ENCODE measurements at places on chromosomes 3 and 15.

GRCh38 chr3:71069797-71070196, 513.7 kb downstream of the FOXP1 start:
- no peak for DNase-seq

DNA sequence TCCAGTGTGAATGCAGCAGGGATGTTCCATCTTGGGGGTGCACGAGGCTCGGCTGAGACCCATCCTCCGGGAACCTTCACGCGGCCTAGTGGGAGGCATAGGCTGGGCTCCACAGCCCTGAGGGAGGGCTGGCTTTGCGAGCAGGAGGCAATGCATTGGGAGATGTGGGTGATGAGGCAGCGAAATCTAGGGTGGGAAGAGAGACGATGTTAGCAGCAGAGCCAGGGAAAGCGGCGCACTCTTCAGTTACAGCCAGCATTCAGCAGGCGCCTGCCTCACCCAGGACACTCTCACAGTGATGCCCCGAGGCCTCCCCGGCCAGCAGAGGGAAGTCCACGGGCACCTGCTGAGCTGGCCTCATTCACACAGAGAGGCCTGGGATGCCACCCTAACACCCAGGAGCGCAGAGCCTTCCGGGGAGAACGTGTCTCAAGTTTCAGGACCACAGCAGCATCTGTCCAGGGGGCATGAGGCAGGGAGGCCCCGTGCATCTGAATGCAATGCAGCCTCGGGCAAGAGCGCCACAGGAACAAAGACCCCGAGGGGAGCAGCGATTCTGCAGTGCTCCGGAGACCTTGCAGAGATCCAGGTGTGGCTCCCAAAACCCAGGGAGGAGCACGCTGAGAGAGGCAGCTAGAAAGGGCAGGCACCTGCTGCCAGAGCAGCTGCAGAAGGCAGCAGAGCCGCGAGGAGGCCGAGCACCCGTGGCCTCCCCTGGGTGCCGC, 102.4 kb downstream of the NUP210 start:
- no peak for DNase-seq

- DNase-seq: peak; percentile 20
Measured at GRCh38 chr15:52112203-52112750, 298 bp downstream of the BCL2L10 start.

DNA sequence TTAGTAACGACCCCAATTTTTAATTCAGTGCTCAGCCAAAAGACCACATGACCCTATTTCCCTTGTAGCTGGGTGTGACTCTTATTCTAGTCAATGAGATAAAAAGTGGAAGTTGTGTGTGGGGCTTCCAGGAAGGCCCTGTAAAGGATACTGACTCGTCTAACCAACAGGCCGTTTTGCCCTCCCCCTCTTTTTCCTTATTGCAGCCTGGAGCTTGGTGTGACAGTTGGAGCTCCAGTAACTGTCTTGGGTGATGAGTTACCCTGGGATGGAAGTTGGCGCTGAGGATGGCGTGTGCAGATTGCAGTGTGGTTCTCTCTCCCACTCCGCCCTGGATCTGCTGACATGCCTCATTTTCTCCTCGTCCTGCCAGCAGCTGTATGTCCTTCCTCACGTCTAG, 209.3 kb upstream of the PROK2 start:
- DNase-seq: no peak

DNA sequence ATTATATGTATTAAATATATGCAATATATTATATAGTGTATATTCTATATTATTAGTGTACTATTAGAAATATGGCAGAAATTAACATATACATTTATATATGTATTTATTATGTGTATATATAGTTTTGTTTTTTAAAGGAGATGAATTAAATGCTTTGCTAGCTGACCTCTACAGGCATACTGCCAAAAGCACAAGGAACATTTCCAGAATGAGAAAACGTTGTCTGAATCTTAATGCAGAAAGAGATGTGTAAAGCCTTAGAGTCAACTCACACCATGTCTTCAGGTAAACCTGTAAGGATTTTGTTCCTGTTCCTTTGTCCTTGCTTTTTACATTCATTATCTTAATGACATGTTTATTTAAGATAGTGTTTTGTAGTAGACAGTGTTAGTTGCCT, 111.9 kb downstream of the ST8SIA2 start:
- no peak for DNase-seq

- no peak for DNase-seq
Measured at GRCh38 chr3:8536096-8537056, 34.8 kb downstream of the LMCD1 start.

- no peak for DNase-seq
Measured at GRCh38 chr3:185583925-185584324, 2.2 kb upstream of the SENP2 start.

DNA sequence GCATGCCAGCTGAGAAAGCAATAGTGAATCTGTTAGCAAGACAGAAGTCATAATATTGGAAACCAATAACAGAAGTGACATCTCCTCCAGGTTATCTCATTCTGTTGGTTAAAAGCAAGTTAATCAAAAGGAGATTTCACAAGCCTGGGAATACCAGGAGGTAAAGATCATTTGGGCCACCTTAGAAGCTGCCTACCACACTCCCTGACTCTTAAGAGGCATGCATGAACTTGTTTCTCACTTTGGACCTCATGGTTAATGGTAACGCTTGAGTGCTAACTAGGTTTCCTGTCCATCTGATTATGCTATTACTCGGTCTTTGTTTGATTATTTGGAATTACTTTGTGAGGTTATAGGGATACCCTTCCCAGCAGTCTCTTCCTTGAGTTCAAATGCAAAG, 650.8 kb upstream of the SGO1 start:
- DNase-seq: no peak

- DNase-seq: no peak
Measured at GRCh38 chr3:28244491-28244890, 3.1 kb downstream of the CMC1 start.

DNA sequence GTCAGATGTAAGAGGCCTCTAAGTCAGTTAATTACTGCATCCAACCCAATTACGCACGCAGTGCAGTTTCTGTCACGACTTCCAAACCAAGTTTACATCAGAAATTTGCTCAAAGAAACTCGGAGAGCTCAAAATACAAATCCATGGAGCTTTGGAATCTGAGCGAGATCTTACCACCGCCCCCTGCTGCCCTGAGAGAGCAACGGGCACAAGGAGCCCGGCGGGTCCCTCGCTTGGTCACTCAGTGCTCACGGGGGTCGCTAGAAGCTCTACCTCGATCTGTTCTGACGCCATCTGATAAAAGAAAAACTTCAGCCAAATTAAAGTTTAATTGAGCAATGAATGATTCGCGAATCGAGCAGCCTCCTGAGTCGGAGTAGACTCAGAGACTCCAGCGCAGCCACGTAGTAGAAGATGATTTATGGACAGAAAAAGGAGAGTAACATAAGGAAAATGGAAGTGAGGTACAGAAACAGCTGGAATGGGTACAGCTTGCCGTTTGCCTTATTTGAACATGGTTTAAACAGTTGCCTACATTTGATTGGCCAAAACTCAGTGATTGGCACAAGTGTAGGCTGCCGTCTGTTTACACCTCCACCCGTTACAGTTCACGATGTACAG, 232.7 kb upstream of the ATP10A start:
- no peak for DNase-seq

DNA sequence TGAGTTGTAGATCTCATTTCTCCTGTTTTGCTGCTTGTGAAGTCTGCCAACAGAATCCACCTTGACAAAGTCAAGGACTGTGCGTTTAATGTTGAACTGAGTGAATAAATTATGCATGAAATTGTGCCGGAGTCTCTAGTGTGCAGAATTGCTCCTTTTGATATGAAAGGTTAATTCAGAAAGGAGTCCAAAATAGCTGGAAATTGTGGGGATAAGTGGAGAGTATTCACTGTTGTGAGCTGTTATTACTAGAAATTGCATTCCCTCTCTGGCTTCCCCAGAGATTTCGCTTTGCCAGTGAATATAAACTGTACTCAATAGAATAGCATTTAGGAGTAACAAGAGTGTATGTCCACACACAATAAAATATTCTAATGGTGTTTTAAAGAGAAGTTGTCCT, 43.1 kb downstream of the SAMMSON start:
- no peak for DNase-seq

- DNase-seq: peak; percentile 93
Measured at GRCh38 chr3:193592841-193593667, at the start of gene OPA1. Gene OPA1 (plus strand): TSS chr3:193593208. CDS start chr3:193593378, 170 bp downstream.

- no peak for DNase-seq
Measured at GRCh38 chr3:147705651-147706051, 296.5 kb downstream of the ZIC1 start.

- DNase-seq: no peak
Measured at GRCh38 chr15:59307165-59307537, 65.5 kb downstream of the MYO1E start.

DNA sequence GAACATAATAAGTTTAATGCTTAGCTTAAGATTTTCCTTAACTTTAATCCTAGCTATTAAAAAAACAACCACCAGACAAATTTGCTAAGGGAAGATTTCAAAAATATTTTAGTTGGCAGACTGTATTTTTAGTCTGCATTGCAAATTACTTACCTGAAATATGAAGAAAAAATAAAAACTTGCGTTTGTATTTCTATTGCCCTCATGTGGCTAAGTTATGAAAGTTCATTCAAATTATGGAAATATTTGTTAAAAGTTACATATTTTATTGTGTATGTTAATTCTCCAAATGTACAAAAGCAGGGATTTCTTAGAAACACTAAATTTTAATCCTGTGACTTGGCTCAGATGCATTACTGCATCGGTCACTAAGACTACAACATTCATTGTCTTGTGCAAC, 15.0 kb downstream of the GTF2A2 start:
- no peak for DNase-seq

DNA sequence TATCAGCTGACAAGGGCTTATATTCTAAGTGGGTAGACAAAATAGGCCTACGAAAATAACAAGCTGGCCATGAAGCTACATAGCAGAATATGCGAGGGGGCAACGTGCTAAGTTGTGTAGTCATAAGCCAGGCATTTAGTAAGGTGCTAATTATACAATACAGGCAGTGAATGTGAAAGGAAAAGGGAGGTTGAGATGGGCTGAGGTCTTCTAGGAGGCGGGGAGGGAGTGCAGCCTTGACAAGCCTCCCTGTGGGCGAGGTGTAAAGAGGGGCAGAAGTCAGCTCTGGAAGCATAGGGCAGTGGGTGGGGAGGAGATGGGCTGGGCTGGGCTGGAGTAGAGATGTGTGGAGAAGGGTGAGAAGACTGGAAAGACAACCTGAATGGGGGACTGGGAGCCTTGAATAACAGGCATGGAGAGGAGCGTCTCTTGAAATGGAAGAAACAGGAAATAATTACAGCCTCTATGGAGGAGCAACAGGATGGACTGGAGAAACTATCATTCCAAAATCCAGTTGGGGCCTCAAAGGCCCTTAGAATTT, 1.2 kb downstream of the TIGIT start:
- no peak for DNase-seq

DNA sequence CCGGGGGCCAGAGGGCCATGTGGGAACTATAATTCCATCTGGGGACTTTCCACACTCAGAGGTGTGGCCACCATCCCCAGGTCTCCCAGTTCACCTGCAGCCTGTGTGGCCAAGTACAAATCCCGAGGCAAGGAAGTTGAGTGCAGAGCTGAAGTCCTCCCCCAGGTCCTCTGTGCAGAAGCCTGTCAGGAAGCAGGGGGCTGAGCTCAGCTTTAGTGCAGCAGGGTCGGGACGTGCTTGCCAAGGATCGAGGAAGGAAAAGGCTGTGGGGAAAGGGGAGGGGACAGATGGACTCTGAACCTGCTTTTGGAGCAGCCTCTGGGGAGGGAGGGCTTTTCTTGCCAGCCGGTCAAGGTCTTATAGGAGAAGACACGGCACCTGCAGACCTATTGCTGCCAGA, 67.7 kb downstream of the CHRNA7 start:
- no peak for DNase-seq

DNA sequence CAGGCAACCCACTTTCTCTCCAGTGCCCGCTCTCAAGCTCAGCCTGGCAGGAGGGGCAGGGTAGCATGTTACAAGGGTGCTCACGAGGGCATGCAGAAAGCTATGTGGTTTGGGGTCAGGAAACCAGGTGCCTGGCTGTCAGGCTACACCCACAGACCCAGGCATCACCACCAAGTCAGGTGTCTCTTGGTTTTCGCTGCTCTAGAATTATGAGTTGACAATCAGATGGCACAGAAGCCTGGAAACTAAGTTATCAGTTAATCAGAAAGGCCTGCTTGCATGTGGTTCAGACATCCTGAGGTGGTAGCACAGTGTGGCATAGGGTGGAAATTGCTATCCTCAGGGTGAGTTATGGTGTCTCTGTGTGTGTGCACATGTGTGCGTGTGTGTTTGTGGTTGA, 16.2 kb upstream of the CCR9 start:
- DNase-seq: peak; percentile 26

GRCh38 chr3:29991198-29991597, 615.2 kb upstream of the TGFBR2 start:
- no peak for DNase-seq

GRCh38 chr3:155712008-155712407, 32.9 kb downstream of the PLCH1 start:
- no peak for DNase-seq

- peak; percentile 20 for DNase-seq
Measured at GRCh38 chr3:10189557-10190354, 25.0 kb downstream of the IRAK2 start.

DNA sequence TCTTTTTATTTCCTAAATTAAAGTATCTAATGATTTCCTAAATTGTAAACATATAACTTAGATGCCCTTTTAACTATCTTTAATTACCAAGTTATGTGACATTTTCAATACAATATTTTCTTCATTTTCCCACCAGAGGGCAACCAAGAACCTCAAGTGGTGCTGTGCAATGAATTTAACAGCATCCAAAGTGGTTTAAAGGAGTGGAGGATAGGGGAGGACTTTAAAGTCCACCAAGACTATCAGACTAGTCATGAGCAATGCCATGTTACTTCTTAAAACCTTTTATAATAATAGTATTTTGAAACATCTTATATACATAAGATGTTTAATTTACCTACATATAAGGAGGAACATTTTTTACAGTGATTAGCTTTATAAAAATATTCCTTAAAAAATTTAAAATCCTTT, 74.4 kb downstream of the DLG1 start:
- DNase-seq: no peak

DNA sequence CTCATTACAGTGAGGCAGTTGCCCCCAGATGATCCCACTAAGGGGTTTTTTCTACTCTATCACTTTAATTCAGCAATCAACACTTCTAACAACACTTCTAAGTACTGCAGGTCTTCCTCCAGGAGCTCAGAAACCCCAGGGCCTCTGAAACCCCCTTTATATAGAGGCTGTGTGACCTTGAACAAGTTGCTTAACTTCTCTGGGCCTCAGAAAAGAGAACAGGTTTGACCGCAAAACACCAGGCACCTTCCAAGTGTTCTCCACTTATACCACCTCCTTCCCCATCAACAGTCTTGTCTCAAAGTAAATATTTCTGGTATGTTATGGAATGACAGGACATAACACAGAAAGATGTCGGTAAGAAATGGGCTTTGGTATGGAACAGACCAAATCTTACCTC, 85.7 kb upstream of the WNT5A start:
- no peak for DNase-seq

GRCh38 chr3:16386561-16386960, 121.5 kb downstream of the OXNAD1 start:
- no peak for DNase-seq

- DNase-seq: no peak
Measured at GRCh38 chr3:155418407-155418806, 124.9 kb upstream of the STRIT1 start.
